ENCODE measurements at places on chromosomes 5 and 9. TPM values are rescaled to one million over a fixed set of nuclear protein-coding genes. Genes with fewer than 3 reads are reported as not detected.

The NRG2 gene
- not detected for total RNA-seq

The ZNF367 gene
- total RNA-seq: 36.1 TPM

The GPR21 gene
- total RNA-seq: 0.32 TPM

GRCh38 chr5:178162481-178162880, 8.8 kb upstream of the NHP2 start:
- no peak for DNase-seq

GRCh38 chr9:134029248-134030226, 4.3 kb downstream of the BRD3OS start:
- DNase-seq: no peak

- no peak for DNase-seq
Measured at GRCh38 chr5:74560245-74560644, 80.3 kb downstream of the ENC1 start.

GRCh38 chr5:9126490-9126889, 419.4 kb downstream of the SEMA5A start:
- DNase-seq: no peak

GRCh38 chr9:33232815-33233214, 7.2 kb upstream of the SPINK4 start:
- no peak for DNase-seq

Measured in activated naive CD4-positive, alpha-beta T cell treated with anti-CD3 and anti-CD28 coated beads for 36 hours (primary cell).